ENCODE measurements at places on chromosomes 11 and 22.

DNA sequence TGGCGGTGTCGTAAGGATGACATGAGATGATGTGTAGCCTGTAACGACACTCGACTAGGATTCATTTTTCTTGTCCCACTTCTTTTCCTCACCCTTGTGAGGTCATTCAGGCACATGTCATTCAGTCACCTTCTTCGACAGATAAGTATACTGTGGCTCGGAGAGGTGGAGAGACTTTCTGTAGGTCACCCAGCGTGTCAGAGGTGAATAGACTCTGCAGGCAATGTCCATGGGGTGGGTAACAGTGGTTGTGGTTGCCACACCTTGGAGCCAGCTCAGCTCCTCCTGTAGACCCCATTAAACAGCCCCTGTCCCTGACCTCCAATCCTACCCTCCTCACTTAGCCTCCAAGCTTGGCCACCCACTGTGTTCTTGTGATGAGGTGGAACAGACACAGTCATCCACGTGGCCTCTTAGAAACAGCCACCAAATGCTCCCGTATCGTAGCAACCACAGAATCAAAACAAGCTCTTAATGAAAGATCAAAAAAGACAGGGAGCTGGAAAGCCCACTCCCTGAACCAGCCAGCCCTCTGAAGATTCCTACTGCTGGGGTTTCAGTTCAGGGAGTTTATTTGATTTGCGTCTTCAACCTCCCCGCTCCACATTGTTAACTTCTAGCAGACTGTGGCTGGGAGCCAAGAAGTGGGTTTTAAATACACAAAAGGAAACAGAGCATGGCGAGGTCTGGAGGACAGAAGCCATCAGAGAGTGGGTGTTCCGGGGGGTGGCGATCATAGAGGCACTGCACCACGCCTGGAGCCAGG is 89.0 kb upstream of the GRK3 start:
- DNase-seq, result no peak

DNA sequence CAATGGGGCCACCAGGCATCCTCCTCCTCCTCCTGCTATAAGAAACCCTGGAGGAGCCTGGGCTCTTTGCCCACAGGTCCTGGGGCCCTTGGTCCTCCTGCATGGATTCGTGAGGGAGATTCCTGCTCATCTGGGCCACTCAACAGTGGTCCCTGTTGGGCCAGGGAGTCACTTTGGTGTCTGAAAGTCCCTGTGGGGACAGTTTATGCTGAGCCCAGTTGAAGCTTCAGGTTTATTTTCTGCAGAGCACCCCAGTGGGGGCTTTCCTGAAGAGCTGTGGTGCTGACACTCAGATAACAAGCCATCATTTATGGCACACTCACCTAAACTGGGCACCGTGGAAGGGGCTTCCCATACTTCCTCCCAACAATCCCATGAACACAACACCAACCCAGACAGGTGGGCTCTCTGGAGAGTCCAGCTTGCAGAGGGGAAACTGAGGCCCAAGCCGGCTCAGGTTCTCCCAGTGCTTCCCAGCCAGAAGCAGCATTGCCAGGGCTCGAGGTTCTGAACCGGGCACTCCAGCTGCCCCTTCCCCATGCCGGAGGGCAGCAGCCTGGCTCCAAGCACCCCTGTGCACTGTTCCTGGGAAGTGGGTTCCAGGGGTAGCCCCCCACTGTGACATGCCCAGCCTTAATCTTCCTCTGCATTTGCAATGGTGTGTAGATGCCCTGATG is 91.3 kb downstream of the MYEOV start:
- DNase-seq, result no peak

- DNase-seq, result no peak
These were observed 44.4 kb downstream of the FAT3 start for GRCh38 chr11:92269021-92269420.

GRCh38 chr11:19763330-19763729 is 50.7 kb downstream of the NAV2 start:
- no peak for DNase-seq

GRCh38 chr11:60889869-60890311 is 16.5 kb downstream of the PRPF19 start:
- no peak for DNase-seq

- no peak for DNase-seq
These were observed 27.9 kb downstream of the MB start for GRCh38 chr22:35589071-35589755.

GRCh38 chr11:48079596-48079995 is 99.2 kb downstream of the PTPRJ start:
- no peak for DNase-seq
